ENCODE measurements at places on chromosomes 7 and 10. TPM values are rescaled to one million over a fixed set of nuclear protein-coding genes. Genes with fewer than 3 reads are reported as not detected.

- no peaks in the 10 kb centered on the region for H3K27me3 ChIP-seq
- H3K27ac ChIP-seq = no peak overlapping the region
- no peaks in the 10 kb centered on the region for H3K4me1 ChIP-seq
- no peak overlapping the region for H3K4me3 ChIP-seq
- DNase-seq = no peak
Measured at GRCh38 chr10:110457851-110458250, 39.9 kb upstream of the DUSP5 start.

DNA sequence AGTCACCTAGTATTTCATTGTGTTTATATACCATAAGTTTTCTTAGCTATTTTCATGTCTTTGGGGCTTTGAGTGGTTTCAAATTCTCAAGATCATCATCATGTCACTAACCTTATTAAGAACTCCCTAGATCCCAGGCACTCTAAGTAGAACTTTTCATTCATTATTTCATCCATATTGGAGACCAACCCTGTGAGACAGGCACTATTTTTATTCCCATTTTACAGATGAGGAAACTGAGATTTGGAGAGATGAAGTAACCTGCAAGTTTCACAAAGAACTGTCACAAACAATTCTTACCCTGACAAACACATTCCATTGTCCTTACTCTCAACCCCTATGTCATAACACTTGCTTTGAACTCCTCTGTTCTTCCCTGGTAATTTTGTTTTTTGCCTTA lies 13.8 kb upstream of the SND1 start:
- DNase-seq = no peak
- H3K27me3 ChIP-seq = no peaks in the 10 kb centered on the region
- no peaks in the 10 kb centered on the region for H3K36me3 ChIP-seq
- no peak overlapping the region for H3K4me3 ChIP-seq
- H3K27ac ChIP-seq = no peak overlapping the region

GRCh38 chr10:90314718-90315117 lies 543.1 kb downstream of the HTR7 start:
- peaks cover 4% of the 10 kb centered on the region for H3K4me1 ChIP-seq
- no peaks in the 10 kb centered on the region for H3K36me3 ChIP-seq
- no peak for DNase-seq

DNA sequence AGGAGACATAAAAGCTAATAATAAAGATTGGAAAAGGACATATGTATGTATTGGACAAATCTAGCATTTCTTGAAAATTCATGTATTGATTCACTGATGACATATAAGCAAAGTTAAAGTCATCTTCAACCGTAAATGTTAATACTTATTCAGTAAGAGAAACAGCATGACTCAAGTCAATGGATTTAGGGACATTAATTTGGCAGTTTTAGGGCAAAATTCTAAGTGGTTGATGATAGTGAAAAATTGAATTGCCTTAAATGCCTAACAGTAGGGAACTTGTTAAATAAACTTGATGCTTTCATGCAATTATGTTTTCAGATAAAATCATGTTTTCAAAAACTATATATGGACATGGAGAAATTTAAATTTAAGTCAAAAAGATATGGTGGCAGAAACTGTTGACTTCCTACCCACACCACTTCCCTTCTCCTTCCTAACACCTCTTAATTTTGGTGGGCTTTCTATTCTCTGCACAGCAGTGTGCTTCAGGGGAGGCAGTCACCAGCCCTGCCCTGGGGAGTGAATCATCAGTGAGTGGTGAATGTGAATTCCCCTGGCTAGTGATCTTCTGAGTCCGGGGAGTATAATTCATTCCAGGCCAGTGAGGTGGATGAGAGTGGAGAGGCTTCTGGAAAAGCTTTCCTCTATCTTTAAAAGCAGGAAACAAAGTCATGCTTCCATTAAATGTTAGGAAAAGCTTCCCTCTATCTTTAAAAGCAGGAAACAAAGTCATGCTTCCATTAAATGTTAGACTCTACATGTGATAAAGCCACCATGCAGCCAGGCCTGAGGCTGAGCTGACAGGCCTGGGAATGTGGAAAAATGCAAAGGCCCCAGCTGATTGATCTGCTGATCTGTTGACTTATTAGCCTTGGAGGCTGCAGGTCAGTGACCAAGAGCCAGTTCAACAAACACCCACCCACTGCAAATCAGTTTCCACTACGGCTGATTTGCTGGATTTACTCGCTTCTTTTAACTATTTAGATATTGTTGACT lies 25.2 kb upstream of the ITGB1 start:
- no peaks in the 10 kb centered on the region for H3K36me3 ChIP-seq
- no peak for DNase-seq
- H3K4me3 ChIP-seq = no peak overlapping the region
- H3K27me3 ChIP-seq = no peaks in the 10 kb centered on the region

GRCh38 chr7:106178593-106179134 lies 66.6 kb upstream of the SYPL1 start:
- no peak for DNase-seq
- H3K4me3 ChIP-seq = no peak overlapping the region

DNA sequence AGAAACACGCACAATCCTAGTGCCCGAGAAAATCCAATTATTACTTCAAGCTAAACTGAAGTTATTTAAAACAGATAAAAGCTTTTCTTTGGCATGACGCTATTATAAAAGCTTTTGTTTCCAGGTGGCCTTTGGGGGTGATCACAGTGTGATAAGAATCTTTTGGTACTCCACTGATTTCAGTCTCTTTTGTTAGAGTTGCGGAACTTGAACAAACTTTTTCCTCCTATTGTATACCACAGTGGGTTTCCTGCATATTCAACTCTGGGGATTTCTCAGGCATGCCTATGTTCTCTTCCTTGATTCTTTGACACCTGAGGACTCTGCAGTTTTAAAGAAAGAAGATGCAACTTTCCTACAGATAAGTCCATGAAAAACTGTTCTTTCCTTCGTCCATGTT lies 99.7 kb upstream of the PITRM1 start:
- peaks cover 10% of the 10 kb centered on the region for H3K4me1 ChIP-seq
- H3K4me3 ChIP-seq = no peak overlapping the region
- no peak for DNase-seq

DNA sequence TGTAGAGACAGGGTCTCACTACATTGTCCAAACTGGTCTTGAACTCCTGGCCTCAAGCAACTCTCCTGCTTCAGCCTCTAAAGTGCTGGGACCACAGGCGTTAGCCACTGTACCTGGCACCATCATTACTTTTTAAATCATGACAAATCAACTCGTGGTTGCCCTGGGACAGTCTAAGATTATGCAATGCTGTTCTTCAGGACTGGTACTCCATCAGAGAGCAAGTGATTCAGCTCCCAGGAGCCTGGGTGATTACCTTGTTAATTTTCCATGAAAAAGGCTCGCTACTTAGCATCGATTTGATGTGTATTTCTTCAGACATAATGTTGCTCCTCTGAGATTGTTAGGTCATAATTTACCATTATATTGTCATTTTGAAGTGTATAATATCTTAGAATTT lies 158.9 kb upstream of the STEAP4 start:
- H3K4me1 ChIP-seq = no peaks in the 10 kb centered on the region
- no peak overlapping the region for H3K27ac ChIP-seq
- H3K4me3 ChIP-seq = no peak overlapping the region
- H3K36me3 ChIP-seq = no peaks in the 10 kb centered on the region
- H3K27me3 ChIP-seq = no peaks in the 10 kb centered on the region

DNA sequence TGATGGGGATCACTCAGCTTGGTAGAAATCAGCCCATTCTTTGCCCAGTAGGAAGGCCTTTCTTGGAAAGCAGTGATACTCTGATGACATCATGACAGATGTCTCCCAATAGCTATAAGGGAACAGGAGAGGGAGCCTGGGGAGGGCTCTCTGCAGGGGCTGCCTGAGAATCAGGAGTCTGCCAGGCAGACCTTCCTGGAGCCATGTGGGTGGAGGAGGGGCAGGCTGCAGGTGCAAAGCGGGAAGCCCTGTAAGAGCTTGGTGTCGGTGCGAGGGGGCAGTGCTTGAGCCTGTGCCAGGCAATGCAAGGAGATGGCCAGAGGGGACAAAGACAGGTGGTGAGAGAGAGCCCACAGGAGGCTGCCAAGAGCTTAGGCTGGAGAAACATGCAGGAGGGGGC lies 5.0 kb upstream of the TNS3 start:
- DNase-seq = no peak
- H3K27ac ChIP-seq = no peak overlapping the region
- peaks cover 47% of the 10 kb centered on the region for H3K4me1 ChIP-seq
- no peaks in the 10 kb centered on the region for H3K36me3 ChIP-seq

- no peaks in the 10 kb centered on the region for H3K27me3 ChIP-seq
- H3K4me3 ChIP-seq = no peak overlapping the region
- peaks cover 7% of the 10 kb centered on the region for H3K4me1 ChIP-seq
- no peak for DNase-seq
- no peak overlapping the region for H3K27ac ChIP-seq
- H3K36me3 ChIP-seq = no peaks in the 10 kb centered on the region
Measured at GRCh38 chr10:131881104-131881880, 19.5 kb upstream of the PPP2R2D start.

DNA sequence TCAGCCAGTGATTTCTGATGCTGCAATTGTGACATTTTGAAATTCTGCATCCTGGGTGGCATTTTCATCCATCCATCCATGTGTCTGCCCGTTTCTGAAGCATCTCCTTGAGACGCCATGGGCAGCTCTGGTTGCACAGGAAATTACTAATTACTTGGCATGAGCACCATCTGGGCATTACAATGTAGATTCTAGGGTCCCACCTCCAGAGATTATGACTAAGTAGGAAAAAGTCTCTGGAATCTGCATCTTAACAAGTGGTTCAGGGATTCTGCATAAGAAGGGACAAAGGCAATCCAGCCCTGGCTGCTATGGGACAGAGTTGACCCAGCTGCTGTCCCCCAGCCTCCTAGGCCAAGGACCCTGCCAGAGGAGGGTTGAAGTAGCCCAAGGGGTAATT lies 65.3 kb downstream of the CUZD1 start:
- H3K27ac ChIP-seq = no peak overlapping the region
- DNase-seq = no peak

DNA sequence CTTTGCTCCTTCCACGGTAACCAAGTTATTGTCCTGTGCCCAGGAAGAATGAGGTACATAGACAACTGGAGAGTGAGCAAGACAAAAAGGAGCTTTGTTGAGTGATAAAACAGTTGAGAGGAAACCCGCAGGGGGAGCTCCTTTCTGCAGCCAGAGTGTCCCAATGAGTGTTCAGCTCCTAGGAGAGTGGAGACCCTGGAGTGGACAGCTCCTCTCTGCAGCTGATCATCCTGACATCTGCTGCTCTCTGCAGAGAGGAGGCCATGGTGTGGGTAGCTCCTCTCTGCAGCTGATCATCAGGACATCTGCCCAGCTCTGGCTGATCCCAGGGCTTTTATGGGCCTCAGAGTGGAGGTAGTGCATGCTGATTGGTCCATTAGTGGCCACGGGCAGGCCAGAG lies 53.4 kb upstream of the PCDH15 start:
- no peak for DNase-seq
- H3K36me3 ChIP-seq = no peaks in the 10 kb centered on the region
- H3K4me3 ChIP-seq = no peak overlapping the region
- H3K27ac ChIP-seq = no peak overlapping the region

- no peak overlapping the region for H3K27ac ChIP-seq
- no peaks in the 10 kb centered on the region for H3K4me1 ChIP-seq
- no peak for DNase-seq
- H3K27me3 ChIP-seq = no peaks in the 10 kb centered on the region
Measured at GRCh38 chr10:11290156-11290890, 272.7 kb downstream of the CELF2 start.

DNA sequence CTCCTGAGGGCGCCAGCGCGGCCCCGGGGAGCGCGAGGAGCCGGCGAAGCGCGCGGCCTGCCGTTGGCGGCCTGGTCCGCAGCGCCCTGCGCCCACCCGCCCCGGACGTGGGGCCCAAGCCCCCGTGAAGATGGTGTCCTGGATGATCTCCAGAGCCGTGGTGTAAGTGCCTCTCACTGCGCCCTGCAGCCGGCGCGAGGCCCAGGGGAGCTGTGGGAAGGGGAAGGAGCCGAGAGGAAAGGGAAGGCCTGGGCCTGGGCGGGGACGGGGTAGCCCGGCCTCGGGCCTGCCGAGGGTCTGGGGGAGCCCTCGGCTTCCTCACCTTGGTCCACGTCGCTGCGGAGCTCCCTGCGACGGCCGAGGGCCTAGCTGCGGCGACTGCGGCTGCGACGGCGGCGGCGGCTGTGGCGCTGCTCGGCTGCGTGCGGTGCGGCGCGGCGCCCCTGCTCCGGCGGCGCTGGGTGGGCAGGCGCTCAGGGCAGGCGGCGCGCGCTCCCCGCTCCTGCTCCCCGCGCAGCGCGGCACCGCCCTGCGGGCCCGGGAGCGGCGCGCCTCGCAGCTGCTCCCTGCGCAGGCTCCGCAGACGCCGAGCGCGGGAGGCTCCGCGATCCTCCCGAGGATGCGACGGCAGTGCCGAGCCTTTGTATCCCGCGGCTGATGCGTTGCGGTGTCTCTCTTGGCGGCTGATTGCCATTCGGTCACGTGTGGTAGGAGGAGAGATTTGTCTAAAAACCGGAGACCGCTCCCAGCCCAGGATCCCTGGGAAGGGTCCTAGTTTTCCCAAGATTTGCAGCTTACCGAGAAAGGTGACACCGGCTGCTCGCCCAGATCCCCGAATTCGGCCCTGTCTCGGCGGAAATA lies 445 bp downstream of the REEP3 start:
- H3K4me1 ChIP-seq = peaks cover 69% of the 10 kb centered on the region
- H3K27me3 ChIP-seq = no peaks in the 10 kb centered on the region
- no peak for DNase-seq
- peak overlapping the region; percentile 99 for H3K27ac ChIP-seq
- H3K4me3 ChIP-seq = peak overlapping the region; percentile 91

- peaks cover 25% of the 10 kb centered on the region for H3K4me1 ChIP-seq
- no peak overlapping the region for H3K4me3 ChIP-seq
- no peak overlapping the region for H3K27ac ChIP-seq
- peaks cover 8% of the 10 kb centered on the region for H3K27me3 ChIP-seq
Measured at GRCh38 chr10:50997461-50997860, 76.8 kb upstream of the PRKG1 start.

DNA sequence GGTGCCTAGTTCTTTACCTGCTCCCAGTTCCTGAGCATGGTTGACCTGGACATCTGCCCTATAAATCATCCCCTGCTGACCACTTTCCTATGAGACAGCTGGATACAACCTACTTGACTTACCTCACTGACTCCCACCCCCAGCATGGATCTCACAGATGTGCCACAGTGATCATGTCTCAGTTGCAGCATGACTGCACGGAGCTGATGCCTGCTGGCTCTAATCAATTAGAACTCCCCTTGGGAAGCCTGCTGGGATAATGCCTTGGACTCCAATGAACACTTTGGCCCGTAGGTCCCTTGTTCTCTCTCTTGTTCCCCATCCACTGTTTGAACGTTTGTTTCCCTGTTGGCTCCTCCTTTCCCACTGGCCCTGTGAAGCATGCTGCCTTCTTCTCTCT lies 271.2 kb upstream of the IGFBP3 start:
- H3K27me3 ChIP-seq = no peaks in the 10 kb centered on the region
- H3K4me3 ChIP-seq = no peak overlapping the region
- H3K36me3 ChIP-seq = no peaks in the 10 kb centered on the region
- no peak for DNase-seq

CLDN4 gene
- total RNA-seq = 0.71 TPM

AGR2 gene
- total RNA-seq = not detected

RBP3 gene
- total RNA-seq = under 0.01 TPM

NPSR1 gene
- not detected for total RNA-seq

ADK gene
- 23.3 TPM for total RNA-seq

STEAP2 gene
- total RNA-seq = 20.0 TPM

Data from esophagus muscularis mucosa (tissue), 4 donors.